ENCODE measurements at places on chromosomes 6 and 20.

GRCh38 chr20:54475334-54476168 is at the start of gene DOK5:
TSS of gene DOK5 (plus strand) at chr20:54475593. CDS start at chr20:54475947, 354 bp downstream.
- no peak for DNase-seq

GRCh38 chr20:49979030-49979832 is 3.5 kb upstream of the SNAI1 start:
- no peak for DNase-seq

DNA sequence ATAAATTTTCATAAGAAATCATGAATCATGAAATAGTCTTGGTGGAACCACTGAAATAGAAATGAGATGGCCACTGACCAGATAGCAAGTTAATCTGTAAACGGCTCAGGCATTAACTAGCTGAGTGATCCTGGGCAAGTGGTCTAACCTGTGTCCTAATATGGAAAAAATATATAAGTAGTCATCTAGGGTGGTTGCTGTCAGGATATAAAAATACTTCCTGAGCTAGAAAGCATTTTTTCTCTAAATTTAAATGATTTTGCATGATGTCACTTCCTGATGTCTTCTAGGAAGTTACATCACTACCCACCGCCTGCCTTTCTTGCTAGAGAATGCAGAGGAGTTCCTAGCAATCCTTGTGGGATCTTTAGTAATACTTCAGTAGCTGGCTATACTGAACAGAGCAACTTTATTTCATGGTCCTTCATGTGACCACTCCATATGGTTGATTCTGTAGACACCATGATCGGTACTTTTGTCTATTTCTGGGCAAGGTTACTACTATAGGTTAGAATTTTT is 228.1 kb upstream of the CEP162 start:
- peak; percentile 38 for DNase-seq

DNA sequence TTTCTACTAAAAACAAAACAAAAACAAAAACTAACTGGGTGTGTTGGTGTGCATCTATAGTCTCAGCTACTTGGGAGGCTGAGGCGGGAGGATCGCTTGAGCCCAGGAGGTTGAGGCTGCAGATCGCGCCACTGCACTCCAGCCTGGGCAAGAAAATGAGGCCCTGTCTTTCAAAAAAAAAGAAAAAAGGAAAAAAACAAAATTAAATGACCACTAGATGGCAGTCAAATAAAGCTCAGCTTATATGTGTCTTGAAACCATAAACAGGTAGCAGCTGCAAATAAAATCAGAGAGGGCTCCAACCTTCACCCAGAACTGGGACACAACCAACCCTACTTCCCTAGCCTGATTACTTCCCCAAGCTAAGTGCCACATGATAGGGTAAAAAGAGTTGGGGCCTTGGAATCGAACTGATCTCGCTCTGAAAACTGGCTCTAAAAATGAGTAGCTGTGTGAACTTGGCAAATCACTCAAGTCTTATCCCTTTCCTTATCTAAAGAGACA is 67.1 kb upstream of the ADGRF4 start:
- DNase-seq, result peak; percentile 56

GRCh38 chr20:878511-879307 is 37.4 kb downstream of the ANGPT4 start:
- DNase-seq, result peak; percentile 20

DNA sequence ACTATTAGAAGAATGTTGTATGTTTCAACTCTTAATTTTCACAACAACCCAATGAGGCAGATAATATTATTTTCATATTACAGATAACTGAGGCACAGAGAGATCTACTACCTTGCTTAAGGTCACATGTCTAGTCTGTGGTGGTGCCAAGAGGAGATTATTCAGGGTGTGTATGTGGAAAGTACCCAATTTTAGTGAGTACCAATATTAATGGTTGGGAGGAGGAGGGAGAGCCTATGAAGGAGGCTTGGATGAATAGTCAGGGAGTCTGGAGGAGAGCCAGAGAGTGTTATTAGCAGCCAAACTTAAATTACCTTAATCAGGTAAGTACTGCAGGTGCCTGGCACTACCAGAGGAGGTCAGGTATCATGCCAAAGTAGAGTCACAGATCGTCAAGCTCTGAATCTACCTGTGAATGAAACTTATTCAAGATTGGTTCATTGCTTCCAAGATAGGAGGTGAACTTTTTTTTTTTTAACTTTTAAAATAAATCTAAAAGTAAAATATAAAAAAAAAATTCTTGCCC is 10.9 kb upstream of the CALHM6 start:
- DNase-seq, result no peak

GRCh38 chr6:3297006-3297405 is 38.3 kb downstream of the PSMG4 start:
- DNase-seq, result peak; percentile 20

GRCh38 chr6:48845219-48845618 is 617.8 kb downstream of the MMUT start:
- DNase-seq, result no peak

DNA sequence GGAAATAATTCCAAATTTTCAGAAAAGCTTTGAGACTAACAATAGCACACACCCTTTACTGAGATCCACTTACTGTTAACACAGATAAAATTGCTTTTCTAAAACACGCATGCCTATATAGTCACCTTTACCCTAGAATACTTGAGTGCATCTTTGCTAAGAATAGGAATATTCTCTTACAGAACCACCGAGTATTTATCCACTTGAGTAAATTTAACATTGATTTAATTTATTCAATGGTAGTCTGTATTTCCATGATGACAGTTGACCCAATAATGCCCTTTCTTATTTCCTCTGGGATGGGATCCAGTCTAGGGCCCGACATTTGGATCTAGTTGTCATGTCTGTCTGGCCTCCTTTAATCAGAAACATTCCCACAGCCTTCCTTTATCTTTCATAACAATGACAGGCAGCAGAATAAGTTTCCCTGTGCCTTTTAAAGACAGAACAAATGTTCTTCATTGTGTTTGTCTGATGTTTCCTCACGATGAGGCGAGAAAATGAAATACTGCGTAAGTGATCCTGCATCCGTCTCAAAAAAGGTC is 56.6 kb upstream of the ERVFRD-1 start:
- no peak for DNase-seq

DNA sequence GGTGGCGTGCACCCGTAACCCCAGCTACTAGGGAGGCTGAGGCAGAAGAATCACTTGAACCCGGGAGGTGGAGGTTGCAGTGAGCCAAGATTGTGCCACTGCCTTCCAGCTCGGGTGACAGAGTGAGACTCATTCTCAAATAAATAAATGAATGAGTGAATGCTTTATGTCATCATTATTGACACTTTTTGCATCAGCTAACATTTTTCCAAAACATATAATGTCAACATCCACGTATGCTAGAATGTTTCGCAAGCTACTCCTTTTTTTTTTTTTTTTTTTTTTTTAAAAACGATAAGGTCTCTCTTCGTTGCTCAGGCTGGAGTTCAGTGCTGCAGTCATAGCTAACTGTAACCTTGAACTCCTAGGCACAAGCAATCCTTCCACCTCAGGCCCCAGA is 72.2 kb downstream of the SENP6 start:
- peak; percentile 13 for DNase-seq

DNA sequence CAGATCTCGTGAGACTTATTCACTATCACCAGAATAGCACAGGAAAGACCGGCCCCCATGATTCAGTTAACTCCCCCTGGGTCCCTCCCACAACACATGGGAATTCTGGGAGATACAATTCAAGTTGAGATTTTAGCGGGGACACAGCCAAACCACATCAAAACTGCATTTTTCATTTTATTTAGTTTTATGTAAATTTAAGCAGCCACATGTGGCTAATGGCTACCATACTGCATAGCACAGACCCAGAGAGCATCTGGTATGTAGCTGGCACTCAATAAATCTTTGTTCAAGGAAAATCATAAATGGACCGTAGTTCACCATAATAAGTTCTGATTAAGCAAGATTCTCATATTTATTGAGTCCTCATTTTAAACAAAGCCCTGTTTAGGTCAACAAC is 15.3 kb downstream of the GFOD1 start:
- DNase-seq, result no peak
